ENCODE measurements at places on chromosomes 2 and 18. TPM values are rescaled to one million over a fixed set of nuclear protein-coding genes. Genes with fewer than 3 reads are reported as not detected.

The ELAC1 gene
- total RNA-seq: 7.3 TPM

The ATOH8 gene
- total RNA-seq: 18.3 TPM

The FLACC1 gene
- 1.3 TPM for total RNA-seq

The TMEM247 gene
- total RNA-seq: not detected

The SIGLEC15 gene
- 2.3 TPM for total RNA-seq

The CNDP1 gene
- total RNA-seq: 0.16 TPM

The SDC1 gene
- total RNA-seq: 87.1 TPM

The RSAD2 gene
- 11.1 TPM for total RNA-seq

The NTSR2 gene
- total RNA-seq: not detected

GRCh38 chr2:175468431-175469098 lies 287.1 kb upstream of the ATP5MC3 start:
- DNase-seq: no peak

DNA sequence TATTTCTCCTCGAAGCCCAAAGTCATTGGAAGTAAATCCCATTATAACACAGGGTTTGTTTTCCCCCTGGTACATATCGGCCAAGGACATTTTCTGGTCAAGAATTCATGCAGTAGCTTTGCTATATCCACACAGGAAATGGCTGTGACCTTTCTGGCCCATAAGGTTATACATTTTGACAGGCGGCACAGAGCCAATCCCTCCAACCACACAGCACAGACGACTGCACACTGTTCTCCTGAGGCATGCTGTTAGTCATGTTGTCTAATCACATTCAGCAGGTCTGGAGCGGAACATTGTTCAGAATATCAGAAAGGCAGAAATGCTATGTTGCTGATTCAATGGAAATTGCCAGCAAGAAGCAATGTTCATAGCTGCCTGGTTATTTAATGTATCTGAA lies 742.3 kb upstream of the SLC8A1 start:
- DNase-seq: no peak

DNA sequence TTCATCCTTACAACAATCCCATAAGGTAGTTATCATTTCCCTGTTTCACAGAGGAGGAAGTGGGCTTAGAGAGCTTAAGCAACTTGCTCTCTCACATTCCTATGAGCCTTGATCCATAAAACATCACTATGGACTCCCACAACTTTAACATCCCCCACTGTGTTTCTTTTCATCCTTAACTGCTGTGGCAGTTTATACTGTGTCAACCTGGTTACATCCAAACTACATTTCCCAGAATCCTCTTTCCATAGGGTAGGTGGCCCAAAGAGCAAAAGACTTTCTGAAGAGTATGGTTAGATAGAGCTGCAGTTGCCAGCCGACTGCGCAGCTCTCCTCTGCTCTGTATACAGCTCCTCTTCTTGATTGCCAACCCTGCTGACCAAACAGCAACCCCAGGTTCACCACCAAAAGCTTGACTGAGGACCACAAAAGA lies 22.5 kb downstream of the MAP3K2 start:
- DNase-seq: no peak

DNA sequence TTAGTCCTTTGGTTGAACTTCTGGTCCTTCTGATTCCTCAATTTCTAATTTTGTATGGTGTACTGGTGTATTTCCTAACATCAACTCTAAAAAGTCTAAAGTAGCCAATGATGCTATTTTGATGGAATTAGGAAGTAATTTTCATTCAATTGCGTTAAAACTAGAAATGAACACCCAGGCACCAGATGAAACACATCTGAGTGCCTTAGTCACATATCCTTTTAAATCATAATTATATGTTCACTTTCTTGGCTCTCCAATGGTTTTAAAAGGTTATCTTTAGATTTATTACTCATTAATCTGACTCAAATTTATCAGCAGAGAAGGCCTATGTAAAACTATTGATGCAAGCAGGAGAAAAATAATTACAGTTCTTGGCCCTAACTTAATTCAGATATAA lies 119.7 kb downstream of the GAREM1 start:
- no peak for DNase-seq

DNA sequence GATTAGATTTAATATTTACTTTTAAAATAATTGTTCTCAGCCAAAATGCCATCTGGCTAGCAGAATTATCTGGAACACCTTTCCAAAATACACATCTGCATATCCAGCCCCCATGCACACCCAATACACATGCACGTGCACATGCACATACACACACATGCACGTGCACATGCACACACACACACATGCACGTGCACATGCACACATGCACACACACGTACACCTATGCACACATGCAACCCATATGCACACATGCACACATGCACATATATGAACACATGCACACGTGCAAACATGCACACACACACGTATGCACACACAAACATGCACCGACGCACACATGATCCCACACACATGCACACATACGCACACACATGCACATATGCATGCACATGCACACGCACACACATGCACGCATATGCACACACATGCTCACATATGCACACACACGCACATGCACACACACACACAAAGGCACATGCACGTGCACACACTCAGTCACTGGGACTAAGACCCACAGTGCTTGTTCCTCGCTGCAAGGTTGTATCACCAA lies 53.5 kb downstream of the COPS8 start:
- no peak for DNase-seq

- DNase-seq: no peak
Observed at GRCh38 chr18:47969816-47970215, 39.4 kb upstream of the SMAD2 start.

GRCh38 chr2:24456599-24457556 lies 34.2 kb upstream of the NCOA1 start:
- no peak for DNase-seq

DNA sequence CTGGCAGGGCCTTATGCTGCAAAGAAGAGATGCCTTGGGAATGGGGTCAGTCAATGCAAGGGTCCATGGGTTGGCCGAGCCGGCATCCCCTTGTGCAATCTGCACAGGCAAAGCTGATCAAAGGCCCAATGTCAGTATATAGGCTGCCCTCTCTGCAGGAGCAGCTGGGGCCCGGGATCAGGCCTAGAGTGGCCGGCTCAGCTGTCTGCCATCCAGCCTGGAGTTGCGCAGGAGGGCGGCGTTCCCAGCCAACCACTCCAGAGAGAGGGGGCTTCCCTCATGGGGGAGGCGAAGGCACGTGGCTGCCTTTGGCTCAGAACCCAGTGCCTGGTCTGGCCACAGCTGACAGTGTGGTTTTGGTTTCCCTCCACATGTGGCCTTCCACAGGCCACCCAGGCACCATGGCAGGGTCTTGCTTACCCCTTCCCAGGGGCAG lies 3.9 kb downstream of the INPP5D start:
- DNase-seq: no peak

DNA sequence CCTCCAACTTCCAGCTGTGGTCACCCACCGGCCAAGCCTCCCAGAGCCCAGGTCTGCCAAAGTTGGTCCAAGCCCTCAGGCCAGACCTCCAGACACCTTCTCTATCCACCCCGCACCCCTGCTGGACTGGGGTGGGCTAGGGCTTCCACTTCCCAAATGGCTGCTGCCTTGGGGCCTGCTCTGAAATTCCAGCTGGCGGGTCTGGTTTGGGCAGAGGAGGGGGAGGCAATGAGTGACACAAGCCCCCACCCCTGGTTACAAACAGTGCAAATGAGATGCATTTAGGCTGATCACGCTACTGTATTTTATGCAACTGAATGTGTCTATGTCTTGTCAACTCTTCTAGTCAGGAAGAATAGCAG lies 14.6 kb downstream of the POU3F3 start:
- no peak for DNase-seq

DNA sequence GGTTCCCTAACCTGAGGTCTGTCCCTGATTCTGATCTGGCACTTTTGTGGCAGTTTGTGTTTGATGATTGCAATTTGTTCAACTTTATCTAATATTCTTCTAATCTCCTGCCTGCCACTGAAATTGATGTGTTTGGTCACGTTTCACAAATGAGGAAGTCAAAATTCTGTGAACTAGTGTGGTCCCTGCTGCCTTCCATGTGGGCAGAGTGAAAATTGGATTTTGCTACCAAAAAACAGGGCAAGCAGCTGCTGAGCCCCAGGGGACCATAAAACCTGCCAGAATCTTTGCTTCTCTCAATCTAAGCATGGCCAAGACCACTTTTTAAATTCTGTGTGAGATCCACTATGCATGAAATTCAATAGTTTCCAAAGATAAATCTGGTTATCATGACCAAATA lies 195.5 kb upstream of the CYRIA start:
- no peak for DNase-seq

GRCh38 chr18:8696749-8697211 lies 8.6 kb upstream of the MTCL1 start:
- no peak for DNase-seq

DNA sequence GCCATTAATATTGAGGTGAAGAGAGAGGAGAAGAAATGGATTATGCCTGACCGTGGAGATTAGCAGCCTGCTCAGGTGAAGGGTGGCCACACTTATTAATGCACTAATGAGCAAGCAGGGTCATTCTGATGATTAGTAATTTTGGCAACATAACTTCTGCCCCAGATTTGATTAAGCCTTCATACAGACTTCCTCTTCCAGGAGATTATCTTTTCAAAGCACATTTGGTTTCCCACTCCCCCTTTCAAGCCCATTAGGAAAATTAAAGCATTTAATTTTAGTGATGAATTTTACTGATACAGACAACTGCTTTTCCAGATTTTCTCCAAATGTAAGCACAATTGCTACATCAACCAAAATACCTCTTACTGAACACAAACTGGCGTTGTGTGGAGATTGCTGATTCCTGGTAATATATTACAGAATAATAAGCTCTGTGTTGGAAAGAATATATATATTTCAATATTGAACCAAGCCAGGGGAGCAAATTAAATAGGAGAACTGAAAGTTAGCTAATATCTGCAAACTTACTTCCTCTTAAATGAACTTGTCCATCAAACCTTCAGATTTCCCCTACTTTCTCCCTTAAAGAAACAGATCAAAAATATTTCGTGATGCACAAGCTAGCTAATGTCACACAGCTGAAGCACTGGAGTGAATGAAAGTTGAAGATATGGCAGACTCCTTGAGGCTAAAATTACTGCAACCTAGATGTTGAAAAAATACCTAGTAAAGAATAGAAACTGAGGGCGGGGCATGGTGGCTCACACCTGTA lies 140.8 kb downstream of the FAM210A start:
- no peak for DNase-seq

GRCh38 chr2:88165332-88166003 lies 4.7 kb upstream of the THNSL2 start:
- no peak for DNase-seq

DNA sequence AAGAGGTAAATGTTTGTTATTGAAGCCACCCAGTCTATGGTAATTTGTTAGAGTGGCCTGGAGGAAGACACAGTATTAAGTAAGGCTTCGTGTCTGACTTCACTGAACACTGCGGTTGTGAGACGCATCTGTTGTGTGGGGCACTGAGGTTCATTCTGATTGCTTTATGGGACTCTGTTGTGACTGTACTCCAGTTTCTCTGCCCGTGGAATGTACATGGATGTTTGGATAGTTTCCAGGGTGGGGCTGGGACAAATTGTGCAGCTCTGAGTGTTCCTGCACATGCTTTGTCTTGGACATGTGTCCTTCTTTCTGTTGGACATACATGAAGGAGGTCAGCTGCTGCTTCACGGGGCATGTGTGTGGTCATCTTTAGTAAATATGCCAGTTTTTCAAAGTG lies 58.6 kb downstream of the ODC1 start:
- DNase-seq: no peak

DNA sequence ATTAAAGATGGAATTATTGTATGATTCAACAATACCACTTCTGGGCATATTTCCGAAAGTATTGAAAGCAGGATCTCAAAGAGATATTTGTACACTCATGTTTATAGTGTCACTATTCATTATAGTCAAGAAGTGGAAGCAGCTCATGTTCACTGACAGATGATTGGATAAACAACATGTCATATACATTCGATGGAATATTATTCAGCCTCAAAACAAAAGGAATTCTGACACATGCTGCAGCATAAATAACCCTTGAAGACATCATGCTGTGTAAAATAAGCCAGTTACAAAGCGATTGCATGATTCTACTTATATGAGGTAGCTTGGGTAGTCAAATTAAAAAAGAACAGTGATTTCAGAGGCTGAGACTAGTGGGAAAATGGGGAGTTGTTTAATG lies 39.3 kb upstream of the PROKR1 start:
- no peak for DNase-seq

DNA sequence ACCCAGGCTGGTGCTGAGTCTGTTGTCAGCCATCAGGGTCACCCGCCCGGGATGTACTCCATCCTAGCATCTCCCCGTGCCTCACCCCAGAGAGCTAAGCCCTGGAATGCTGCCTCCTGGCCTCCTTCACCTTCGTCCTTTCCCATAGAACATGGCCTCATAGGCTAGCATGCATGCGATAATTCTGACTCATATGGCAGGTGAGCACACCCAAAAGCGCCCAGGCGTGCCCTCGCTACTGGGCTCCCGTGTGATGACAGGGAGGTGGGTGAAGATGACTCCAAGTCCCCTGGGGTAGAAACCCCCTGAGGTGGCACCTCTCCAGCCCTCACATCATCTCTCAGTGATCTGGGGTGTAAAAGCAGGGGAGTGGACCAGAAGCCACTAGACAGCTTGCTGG lies 7.3 kb downstream of the SPR start:
- no peak for DNase-seq

- DNase-seq: no peak
Observed at GRCh38 chr2:106516864-106517263, 29.7 kb downstream of the CD8B2 start.

DNA sequence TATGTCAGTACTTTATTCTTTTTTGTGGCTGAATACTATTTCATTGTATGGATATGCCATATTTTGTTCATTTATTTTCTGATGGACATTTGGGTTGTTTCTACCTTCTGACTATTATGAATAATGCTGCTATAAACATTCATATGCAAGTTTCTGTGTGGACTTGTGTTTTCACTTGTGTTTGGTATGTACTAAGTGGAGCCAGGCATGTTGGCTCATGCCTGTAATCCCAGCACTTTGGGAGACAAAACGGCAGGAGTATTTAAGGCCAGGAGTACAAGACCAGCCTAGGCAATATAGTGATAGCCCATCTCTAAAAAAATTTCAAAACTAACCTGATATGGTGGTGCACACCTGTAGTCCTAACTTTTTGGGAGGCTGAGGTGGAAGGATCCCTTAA lies 23.3 kb downstream of the MARCHF7 start:
- no peak for DNase-seq

DNA sequence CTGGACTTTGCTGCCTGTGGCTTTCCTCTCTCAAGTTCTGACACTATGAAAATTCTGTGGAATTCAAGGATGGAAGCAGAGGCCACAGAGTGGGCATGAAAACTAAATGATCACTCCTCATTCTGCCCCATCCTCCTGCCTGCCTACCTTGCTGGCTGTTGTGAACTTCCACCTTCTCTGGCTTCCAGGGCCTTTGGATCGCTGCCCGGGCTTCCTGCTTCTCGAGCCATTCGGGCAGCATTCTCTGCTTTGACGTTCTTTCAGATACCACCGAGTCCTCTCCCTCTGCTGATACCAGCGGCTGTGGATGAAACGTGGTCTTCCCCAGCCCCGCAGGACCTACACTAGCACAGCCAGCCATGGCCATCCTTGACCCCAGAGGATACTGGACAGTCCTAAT lies 327.7 kb upstream of the SLC14A2 start:
- DNase-seq: no peak

Measured in urinary bladder (tissue), 4 donors.